ENCODE measurements at places on chromosomes 1 and 21. TPM values are rescaled to one million over a fixed set of nuclear protein-coding genes. Genes with fewer than 3 reads are reported as not detected.
A peak's percentile ranks its signal among the peaks of the same experiment; 100 is the strongest.

DNA sequence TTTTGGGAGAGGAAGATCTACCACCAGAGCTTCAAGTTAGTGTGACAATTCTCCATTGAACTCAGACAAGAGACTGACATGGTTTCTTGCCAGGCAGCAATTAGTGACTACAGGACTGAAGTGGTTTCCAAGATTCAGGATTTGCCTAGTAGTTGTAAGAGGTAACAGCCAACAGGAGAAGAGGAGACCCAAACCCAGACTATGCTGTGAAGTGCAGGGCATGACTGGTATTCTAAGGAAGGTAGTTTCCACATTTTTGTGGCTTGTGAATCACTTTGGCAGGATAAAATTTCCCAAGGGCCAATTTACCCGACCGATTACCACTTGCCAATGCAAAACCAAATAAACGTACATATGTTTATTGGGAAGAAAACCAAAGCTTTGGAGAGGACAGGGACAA is 14.7 kb upstream of the RAP1A start:
- peaks cover 63% of the 10 kb centered on the region for H3K4me1 ChIP-seq
- peak overlapping the region; percentile 44 for H3K4me3 ChIP-seq
- H3K27ac ChIP-seq, result peak overlapping the region; percentile 97

- H3K27ac ChIP-seq, result no peak overlapping the region
- no peaks in the 10 kb centered on the region for H3K36me3 ChIP-seq
- DNase-seq, result no peak
Observed at GRCh38 chr1:208029381-208030287, 118.7 kb upstream of the CD34 start.

DNA sequence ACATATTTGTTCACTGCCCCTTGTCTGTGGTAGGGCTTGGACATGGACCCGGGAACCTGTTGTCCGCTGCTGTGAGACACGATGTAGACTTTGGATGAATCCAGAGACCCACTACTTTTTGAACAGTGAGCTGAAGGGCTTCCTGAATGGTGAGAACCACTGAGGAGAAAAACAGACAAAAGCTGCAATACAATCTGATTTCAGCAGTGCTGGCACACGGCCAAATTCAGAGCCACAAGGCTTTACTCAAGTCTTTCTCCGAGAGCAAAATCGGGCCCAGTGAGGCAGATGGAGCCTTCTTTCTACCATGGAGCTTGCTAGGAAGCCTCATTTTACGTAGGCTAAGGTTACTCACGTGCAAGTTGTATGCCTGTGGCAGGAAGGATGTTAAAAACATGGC is 197.6 kb downstream of the SIPA1L2 start:
- H3K36me3 ChIP-seq, result no peaks in the 10 kb centered on the region
- no peaks in the 10 kb centered on the region for H3K4me1 ChIP-seq
- H3K4me3 ChIP-seq, result no peak overlapping the region
- DNase-seq, result no peak

Gene ASPM
- total RNA-seq, result 43.0 TPM

DNA sequence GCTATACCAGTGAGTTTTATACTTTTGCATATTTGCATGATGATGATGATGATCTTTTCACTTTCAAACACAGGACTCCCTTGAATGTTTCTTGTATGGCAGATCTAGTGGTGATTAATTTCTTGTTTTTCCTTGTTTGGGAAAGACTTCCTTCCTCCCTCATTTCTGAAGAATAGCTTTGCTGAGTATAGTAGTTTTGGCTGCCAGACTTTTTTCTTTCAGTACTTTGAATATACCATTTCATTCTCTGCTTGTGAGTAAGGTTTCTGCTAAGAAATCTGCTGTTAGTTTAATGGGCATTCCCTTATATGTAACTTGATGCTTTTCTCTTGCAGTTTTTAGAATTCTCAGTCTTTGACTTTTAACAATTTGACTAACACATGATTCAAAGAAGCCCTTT is 547.4 kb upstream of the CXADR start:
- H3K36me3 ChIP-seq, result no peaks in the 10 kb centered on the region
- H3K4me3 ChIP-seq, result no peak overlapping the region
- no peaks in the 10 kb centered on the region for H3K27me3 ChIP-seq
- DNase-seq, result no peak
- H3K4me1 ChIP-seq, result no peaks in the 10 kb centered on the region

DNA sequence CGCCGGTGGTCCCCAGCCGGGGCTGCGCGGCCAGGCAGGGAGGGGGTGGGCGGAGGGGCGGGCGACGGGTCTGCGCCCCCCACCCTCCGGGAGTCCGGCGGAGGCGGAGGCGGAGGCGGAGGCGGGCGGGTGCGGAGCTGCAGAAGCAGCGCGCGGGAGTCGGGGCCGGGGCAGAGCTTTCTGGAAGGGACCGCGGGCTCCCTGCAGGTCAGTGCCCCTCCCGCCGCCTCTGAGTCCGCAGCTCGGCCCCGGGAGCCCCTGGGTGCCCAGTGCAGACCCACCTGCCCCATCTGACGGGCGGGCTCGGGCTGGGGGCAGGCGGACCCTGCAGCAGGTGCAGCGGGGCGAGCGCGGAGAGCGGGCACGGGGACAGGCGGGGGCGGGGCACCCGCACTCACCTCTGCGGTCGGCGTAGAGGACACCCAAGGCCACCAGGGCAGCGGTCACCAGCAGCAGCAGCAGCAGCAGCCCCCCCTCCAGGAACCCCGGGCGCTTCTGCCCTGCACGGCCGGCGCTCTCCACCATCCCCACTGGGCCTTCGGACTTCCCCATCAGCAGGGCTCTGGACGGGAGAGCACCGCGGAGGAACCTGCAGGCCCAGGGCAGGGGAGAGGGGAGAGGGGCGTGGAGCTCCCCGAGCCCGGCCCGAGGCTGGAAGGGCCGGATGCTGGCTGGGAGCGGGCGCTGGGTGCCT is 3.7 kb downstream of the MMEL1 start:
- no peak overlapping the region for H3K27ac ChIP-seq
- H3K36me3 ChIP-seq, result no peaks in the 10 kb centered on the region
- peaks cover 37% of the 10 kb centered on the region for H3K27me3 ChIP-seq
- H3K4me1 ChIP-seq, result no peaks in the 10 kb centered on the region
- no peak overlapping the region for H3K4me3 ChIP-seq

DNA sequence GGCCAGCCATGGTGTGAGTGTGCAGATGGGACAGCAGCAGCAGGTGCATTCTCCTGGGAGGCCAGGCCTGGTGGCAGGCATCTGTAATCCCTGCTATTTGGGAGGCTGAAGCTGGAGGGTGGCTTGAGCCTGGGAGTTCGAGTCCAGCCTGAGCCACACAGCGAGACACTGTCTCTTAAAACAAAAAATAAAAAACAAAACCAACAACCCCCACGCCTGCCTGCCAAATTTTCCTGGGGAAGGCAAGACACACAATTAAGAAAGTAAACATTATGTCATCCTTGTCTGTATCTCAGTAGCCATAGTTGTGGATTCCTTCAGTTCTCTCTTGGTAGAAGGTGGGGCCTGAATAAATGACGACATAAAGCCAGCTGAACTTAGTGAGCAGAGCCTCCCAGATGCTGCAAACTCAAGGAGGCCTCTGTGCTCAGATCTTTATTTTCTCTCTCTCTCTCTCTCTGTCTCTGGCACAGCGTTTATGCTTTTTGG is 57.6 kb upstream of the CD34 start:
- peaks cover 2% of the 10 kb centered on the region for H3K4me1 ChIP-seq
- DNase-seq, result no peak
- peaks cover 32% of the 10 kb centered on the region for H3K27me3 ChIP-seq
- no peak overlapping the region for H3K4me3 ChIP-seq
- H3K36me3 ChIP-seq, result no peaks in the 10 kb centered on the region

Gene OR6N1
- total RNA-seq, result not detected

GRCh38 chr1:181255270-181255929 is 166.9 kb downstream of the IER5 start:
- H3K27ac ChIP-seq, result no peak overlapping the region
- no peak overlapping the region for H3K4me3 ChIP-seq
- H3K27me3 ChIP-seq, result peaks cover 3% of the 10 kb centered on the region
- H3K4me1 ChIP-seq, result no peaks in the 10 kb centered on the region
- H3K36me3 ChIP-seq, result no peaks in the 10 kb centered on the region
- DNase-seq, result no peak

DNA sequence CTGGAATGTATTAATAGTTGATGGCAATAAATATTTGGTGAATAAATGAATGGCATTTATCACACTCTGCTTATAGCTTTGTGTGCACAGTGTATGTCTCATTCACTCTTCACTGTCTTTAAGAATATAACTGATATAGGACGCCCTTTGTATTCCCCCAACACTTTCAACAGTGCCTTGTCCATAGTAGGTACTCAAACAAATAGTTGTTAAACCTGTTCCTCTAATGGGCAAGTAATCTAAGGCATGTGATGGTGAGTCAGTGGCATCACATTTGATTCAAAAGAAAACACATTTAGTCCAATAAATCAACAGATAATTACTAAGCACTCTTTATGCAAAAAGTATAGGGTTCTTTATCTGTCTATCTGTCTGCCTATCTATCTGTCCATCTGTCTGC is 11.2 kb upstream of the RXRG start:
- H3K4me3 ChIP-seq, result no peak overlapping the region
- no peak for DNase-seq
- no peaks in the 10 kb centered on the region for H3K4me1 ChIP-seq
- no peak overlapping the region for H3K27ac ChIP-seq
- peaks cover 28% of the 10 kb centered on the region for H3K27me3 ChIP-seq

- H3K27ac ChIP-seq, result no peak overlapping the region
- H3K36me3 ChIP-seq, result no peaks in the 10 kb centered on the region
- peaks cover 42% of the 10 kb centered on the region for H3K27me3 ChIP-seq
- H3K4me3 ChIP-seq, result no peak overlapping the region
- H3K4me1 ChIP-seq, result peaks cover 5% of the 10 kb centered on the region
Observed at GRCh38 chr1:119865627-119866026, 30.7 kb downstream of the ADAM30 start.

- H3K4me3 ChIP-seq, result no peak overlapping the region
- no peaks in the 10 kb centered on the region for H3K27me3 ChIP-seq
- H3K4me1 ChIP-seq, result peaks cover 4% of the 10 kb centered on the region
- peaks cover 21% of the 10 kb centered on the region for H3K36me3 ChIP-seq
Observed at GRCh38 chr1:167922023-167922422, 8.1 kb upstream of the ADCY10 start.

Gene C1orf115
- 0.11 TPM for total RNA-seq

- H3K36me3 ChIP-seq, result no peaks in the 10 kb centered on the region
- H3K4me3 ChIP-seq, result no peak overlapping the region
- DNase-seq, result no peak
- H3K27ac ChIP-seq, result no peak overlapping the region
- no peaks in the 10 kb centered on the region for H3K4me1 ChIP-seq
Observed at GRCh38 chr1:71295350-71295749, 214.5 kb upstream of the ZRANB2 start.

Gene S100A7A
- not detected for total RNA-seq

GRCh38 chr21:46222436-46223116 is 6.0 kb downstream of the LSS start:
- peaks cover 33% of the 10 kb centered on the region for H3K36me3 ChIP-seq
- H3K27ac ChIP-seq, result no peak overlapping the region
- H3K4me3 ChIP-seq, result no peak overlapping the region
- H3K27me3 ChIP-seq, result no peaks in the 10 kb centered on the region

DNA sequence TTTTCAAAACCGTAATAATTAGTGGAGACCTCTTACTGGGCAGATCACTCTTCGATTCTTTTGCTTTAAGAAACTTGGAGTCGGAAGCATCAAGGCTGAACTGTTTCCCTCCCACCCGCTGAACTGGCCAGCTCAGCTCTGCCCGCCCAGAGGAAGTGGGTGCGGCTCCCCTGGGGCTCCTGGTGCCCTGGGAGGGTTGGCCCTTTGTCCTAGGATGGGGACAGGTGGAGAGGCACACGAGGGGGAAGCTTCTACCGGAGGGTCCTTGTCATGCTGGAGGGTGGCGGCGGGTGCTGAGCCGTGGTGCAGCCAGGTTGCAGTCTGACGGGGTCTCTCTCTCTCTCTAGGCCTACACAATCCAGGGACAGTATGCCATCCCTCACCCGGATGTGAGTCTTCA is 64.3 kb upstream of the COL6A1 start:
- no peak overlapping the region for H3K4me3 ChIP-seq
- H3K27me3 ChIP-seq, result no peaks in the 10 kb centered on the region
- H3K36me3 ChIP-seq, result no peaks in the 10 kb centered on the region

GRCh38 chr1:12462586-12462985 is 155.4 kb downstream of the DHRS3 start:
- H3K36me3 ChIP-seq, result peaks cover 58% of the 10 kb centered on the region
- DNase-seq, result no peak
- H3K27ac ChIP-seq, result no peak overlapping the region
- no peaks in the 10 kb centered on the region for H3K27me3 ChIP-seq

DNA sequence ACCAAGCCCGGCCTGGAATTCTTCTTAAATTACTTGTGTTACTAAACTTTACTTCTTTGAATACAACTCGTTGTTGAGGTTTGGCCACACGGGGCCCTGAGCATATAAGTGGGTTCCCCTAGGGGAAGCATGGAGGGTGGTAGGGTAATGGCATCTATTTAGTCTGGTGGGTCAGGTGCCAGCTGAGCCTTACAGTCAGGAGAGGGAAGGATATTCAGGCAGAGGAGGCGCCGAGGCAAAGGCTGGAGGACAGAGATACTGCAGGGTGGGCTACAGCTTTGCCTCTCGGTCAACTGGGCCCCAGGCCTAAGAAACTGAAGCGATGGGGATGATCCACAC is 424 bp upstream of the NECAP2 start:
- H3K4me1 ChIP-seq, result peaks cover 22% of the 10 kb centered on the region
- H3K4me3 ChIP-seq, result peak overlapping the region; percentile 89
- H3K36me3 ChIP-seq, result peaks cover 27% of the 10 kb centered on the region
- H3K27me3 ChIP-seq, result no peaks in the 10 kb centered on the region
- no peak for DNase-seq

GRCh38 chr1:76510672-76511557 is 356.4 kb upstream of the ST6GALNAC5 start:
- H3K4me1 ChIP-seq, result peaks cover 14% of the 10 kb centered on the region
- peak overlapping the region; percentile 46 for H3K27ac ChIP-seq
- H3K27me3 ChIP-seq, result peaks cover 2% of the 10 kb centered on the region
- no peak for DNase-seq
- H3K4me3 ChIP-seq, result no peak overlapping the region

GRCh38 chr1:187038784-187039183 is 210.0 kb downstream of the PLA2G4A start:
- DNase-seq, result no peak
- no peaks in the 10 kb centered on the region for H3K36me3 ChIP-seq
- no peak overlapping the region for H3K27ac ChIP-seq
- H3K4me1 ChIP-seq, result no peaks in the 10 kb centered on the region
- H3K27me3 ChIP-seq, result no peaks in the 10 kb centered on the region

DNA sequence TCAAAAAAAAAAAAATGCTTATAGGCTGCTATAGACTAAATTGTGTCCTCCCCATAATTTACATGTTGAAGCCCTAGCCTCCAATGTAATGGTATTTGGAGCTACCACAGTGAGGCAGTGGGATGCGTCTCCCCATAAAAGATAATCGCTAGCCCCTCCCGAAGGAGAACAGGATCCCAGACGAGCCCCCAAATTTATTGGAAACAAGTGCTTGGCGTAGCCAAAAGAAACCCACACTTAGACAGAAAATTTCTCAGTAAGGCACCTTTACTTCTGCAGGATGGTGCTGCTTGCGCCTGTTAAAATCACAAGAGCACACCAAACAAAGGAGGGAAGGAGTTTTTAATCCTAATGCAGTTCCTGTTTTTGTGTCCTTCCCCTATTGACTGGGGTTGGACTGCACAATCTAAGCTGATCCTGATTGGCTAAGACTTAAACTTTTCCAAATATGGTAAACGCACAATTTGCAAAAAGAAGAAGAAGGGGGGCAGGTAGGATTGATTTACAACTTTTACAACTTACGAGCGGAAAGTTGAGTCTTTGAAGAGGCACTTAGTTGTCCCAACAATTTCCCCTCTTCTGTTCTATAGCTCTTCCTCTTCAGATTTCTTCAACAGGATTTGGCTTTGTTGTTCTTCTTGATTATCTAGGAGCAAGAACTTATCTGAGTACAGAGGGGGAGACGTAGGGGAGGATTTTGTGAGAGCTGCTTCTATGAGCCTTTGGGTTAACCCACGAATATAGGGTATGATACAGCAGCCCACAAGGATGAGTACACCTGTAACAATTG is 3.0 kb upstream of the IPP start:
- H3K36me3 ChIP-seq, result peaks cover 8% of the 10 kb centered on the region
- H3K4me1 ChIP-seq, result peaks cover 11% of the 10 kb centered on the region
- DNase-seq, result no peak
- peaks cover 8% of the 10 kb centered on the region for H3K27me3 ChIP-seq
- no peak overlapping the region for H3K27ac ChIP-seq
- H3K4me3 ChIP-seq, result no peak overlapping the region

Gene CLCA1
- total RNA-seq, result not detected

Data from activated T-helper 2 cell treated with anti-CD3 and anti-CD28 coated beads, Interferon-gamma antibody, Interleukin-2, Interleukin-4, amounts not matched to agents 10 μg/mL and 5 μg/mL and 100 μg/mL, durations not matched to agents 14 hours and 24 hours and 36 hours (primary cell).